ENCODE measurements at places on chromosomes 6 and 20.

- DNase-seq: no peak
Measured at GRCh38 chr20:24825591-24825990, 123.5 kb upstream of the CST7 start.

DNA sequence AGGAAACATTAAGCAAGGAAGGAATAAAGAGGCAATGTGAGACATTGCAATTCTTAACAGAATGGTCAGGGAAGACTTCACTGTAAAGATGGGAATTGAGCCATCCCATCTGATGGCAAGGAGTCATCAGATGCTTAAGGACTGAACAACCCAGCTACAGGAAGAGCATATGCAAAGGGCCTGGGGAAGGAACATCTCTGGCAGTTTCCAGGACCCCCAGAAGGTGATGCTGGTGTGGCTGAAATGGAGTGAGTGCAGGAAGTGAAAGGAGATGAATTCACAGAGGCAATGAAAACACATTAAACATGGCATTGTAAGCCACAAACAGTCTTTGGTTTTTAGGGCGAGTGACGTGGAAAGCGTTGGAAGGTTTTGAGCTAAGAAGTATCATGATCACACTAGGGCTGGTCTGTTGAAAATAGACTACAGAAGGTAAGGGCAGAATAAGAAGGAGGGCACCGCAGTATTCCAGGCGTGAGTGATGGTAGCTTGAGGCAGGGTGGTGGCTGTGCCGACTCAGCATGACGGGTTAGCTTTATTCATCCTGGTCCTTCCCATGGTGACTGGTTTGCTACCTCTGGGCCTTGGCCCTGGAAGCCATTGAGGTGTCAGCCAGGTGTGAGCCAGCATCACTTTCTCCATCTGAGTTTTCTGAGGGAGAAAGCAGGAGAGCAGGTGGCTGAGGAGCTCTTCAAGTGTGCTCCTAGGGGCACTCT, 6.8 kb downstream of the BTN2A1 start:
- no peak for DNase-seq

GRCh38 chr20:37882961-37883712, 19.8 kb upstream of the VSTM2L start:
- no peak for DNase-seq

DNA sequence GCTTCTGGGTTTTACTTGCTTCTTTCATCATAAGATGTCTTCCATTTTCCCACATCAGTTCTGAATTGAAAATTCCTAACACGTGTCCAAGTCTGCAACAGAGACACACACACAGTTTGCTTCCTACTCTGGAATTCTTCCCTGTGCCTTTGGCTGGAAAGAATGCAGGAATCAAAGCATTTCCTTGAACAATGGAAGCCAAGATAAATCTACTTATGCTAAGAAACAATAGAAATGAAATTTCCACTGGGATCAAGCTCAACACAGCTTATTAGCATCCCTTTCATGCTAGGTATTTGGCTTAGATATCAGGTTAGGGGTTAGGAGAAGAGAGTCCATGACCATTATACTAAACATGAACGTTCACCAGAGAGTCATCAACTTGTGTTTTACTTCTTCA, 101.1 kb upstream of the SCAF8 start:
- no peak for DNase-seq

- DNase-seq: no peak
Measured at GRCh38 chr6:70709826-70710225, 42.1 kb downstream of the SMAP1 start.

- DNase-seq: no peak
Measured at GRCh38 chr20:35004051-35004725, 48.5 kb downstream of the MYH7B start.

DNA sequence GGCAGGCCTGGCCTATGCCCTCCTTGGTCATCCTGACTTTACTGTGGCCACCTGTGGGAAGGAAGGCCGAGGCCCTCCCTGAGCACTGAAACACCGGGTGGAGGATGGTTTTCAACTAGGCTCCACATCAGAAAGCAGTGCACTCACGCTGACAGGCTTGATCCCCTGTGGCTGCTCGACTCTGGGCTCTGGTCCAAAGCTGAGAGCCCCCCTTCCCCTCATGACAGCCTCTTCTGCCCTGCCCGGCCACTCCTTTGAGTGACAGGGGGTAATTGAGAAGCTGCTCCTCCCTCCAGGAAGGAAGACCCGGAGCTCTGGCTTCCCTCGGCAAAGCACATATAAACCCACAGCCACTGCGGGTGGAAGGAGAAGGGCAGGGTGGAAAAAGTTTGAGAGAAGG, 43.6 kb downstream of the MUC22 start:
- DNase-seq: no peak

- no peak for DNase-seq
Measured at GRCh38 chr6:136034422-136034821, 182.9 kb downstream of the PDE7B start.

DNA sequence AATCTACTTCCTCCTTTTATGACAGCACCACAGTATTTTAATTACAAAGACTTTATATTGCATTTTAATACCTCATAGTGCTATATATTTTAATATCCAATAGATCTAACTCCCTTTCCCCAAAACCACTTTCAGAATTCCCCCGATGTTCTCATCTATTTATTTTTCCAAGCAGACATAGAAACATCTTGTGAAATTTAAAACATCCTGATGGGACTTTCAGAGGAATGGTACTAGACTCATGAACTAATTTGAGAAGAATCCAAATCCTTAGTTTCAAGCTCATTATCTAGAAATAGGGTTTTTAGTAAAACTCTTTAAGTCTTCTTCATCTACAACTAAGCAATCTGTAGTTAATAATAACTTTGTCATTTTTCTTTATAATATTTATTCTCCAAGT, 97.0 kb downstream of the TRERF1 start:
- no peak for DNase-seq

DNA sequence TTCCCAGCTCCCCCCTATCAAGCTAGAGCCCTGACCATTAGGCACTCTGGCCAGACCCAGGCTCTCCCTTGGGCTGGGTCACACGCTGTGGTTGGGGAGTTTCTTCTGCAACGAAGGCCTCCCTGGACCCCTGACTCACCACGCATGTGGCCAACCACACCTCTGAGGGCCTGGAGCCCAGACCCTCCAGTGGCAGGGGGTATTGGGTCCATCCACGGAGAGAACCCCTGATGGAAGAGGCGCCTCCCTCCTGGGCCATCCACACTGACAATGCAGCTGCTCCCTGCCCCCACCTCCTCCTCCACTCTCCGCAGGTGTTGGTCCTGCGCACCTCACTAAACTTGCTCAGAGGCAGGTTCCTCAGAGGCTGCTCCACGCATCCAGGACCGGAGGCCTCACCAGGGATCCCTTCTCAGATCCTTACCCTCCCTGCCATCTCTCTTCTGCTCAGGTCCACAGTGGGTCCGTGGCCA, 125.4 kb downstream of the RNASET2 start:
- DNase-seq: no peak

DNA sequence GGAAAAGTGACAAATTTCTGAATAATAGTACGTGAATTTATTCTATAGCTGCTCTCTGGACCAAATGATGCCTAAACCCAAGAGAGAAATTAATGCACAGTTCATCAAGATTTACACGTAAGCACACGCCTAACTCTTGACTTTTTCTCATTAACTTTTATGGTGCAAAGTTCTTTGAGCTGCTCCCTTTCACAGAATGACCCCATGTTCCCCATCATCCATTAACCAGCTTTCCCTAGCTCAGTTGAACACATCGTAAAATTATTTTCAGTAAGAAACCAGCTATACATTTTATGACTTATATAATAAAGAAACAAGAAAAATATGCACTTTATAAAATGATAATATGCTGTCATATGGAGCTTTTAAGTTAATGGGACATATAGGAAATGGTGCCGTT, 54.3 kb downstream of the ID4 start:
- DNase-seq: no peak

- DNase-seq: no peak
Measured at GRCh38 chr6:2984738-2985406, 13.5 kb upstream of the SERPINB6 start.

GRCh38 chr6:5133943-5134342, 48.8 kb downstream of the PPP1R3G start:
- no peak for DNase-seq

DNA sequence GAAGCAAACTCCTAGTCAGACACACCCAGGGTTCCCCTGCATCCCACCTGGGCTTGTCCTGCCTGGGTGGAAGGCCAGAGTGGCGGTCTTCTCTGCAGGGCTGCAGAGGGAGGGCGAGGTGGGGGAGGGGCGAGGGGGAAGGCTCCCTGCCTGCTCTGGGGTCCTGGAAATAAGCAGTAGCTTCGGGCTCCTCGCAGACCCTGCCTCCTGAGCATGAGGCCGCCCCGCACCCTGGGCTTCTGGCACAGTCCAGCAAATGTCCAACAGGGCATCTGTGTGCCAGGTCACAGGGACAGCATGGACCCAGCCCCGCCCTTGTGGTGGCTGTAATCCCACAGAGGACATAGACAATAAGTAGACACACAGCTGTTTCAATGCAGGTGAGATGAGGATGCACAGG, 193.8 kb downstream of the TAF4 start:
- no peak for DNase-seq

- no peak for DNase-seq
Measured at GRCh38 chr6:69392745-69393144, 404.1 kb downstream of the LMBRD1 start.

- no peak for DNase-seq
Measured at GRCh38 chr6:160974304-160974771, 17.2 kb upstream of the MAP3K4 start.

DNA sequence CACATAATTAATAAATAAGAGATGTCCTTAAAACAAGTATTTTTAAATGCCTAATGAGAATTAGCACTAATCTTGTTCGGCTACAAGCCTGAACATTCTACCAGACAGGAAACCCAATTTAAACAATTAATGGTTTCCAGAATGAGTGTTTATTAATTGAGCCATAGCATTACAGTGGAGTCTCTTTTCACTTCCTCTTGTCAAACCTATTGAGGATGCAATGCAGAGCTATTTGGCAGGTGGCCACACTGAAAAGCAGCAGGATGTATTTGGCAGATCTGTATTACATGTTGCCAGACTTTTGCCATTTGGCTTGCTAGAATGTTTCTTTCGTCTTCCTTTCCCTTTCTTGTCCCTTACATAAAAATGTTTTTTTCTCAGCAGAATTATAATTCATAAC, 475.2 kb upstream of the MARCKS start:
- no peak for DNase-seq

GRCh38 chr20:11217326-11218172, 543.8 kb upstream of the JAG1 start:
- no peak for DNase-seq

DNA sequence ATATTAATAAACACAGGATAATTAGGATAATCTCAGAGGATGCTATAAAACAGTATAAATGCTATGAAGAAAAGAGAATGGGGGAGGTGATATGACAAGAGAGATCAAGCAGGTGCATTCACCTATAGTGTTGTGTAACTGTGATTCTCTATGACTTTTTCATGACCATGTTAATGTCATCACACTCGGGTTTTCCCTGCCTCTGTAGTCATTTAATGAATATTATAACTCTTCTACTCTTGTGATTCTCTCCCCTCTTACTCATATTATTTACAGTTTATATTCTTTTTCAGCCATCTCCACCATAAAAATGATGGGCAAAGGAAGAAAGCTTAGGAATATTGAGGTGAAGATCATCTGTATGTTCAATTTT, 106.9 kb upstream of the SGK1 start:
- DNase-seq: no peak

- no peak for DNase-seq
Measured at GRCh38 chr6:47145212-47145611, 103.1 kb upstream of the ADGRF1 start.

DNA sequence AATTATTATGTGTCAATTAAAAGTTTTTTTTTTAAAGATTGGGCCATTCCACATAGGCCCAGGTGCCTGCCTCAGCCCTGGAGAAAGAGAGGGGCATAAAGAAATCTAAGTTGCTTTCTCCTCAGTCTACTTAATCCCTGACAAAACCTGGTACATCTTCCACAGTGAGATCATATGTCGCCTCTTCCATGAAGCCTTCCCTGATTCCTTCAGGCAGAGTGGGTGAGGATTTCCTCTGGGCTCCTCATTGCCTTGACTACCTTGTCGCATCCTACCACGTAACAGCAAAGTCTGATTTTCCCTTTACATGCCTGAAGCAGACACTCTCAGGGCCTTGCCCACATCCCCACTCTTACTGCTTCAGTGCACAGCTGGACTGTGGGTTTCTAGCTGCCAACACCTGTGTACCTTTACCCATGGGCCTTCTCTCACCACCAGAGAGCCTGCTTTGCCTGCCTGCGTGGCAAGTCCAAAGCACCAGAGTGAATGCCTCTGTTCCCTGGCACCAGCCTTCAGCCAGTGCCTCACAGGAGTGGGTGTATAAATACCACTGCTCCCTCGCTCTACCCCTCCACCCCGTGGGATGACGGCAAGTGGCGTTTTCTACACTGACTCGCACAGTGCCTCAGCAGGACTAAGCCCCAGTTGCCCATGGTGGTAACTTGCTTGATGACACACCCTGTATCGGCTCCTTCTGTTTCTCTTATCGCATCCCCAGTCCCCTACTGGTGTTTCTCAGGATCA, 68.0 kb downstream of the EYA2 start:
- DNase-seq: no peak

DNA sequence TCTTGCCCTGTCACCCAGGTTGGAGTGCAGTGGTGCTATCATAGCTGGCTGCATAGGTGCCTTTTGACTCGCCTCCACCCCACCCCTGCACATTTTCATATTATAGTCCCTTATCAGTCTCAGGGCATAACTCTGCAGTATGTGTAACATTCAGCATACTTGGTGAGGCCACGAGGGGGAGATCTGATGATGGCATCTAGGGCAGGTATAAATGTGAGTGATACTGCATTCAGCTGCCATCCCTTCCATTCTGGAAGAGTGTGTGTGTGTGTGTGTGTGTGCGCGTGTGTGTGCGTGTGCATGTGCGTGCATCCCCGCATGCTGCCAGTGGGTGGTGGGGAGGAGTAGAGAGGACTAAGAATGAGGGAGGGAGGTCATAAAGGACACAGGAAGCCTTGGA, 81.4 kb downstream of the JARID2 start:
- DNase-seq: peak; percentile 81

DNA sequence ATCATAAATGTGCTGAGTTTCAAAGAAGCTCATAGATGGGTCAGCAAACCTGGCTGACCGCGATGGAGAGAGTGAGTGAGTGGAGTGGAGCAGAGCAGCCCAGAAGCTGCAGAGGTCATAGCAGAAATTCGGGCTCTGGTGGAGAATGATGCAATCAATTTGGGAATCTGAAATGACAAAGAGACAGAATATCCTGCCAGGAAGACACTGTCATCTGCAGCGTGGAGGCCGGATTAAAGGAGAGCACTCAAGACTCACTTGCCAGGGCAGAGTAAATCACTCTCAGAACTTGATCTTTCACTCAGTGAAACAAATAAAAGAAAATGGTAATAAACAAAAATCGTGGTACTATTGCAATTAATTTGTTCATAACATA, 109.6 kb upstream of the RREB1 start:
- no peak for DNase-seq

- no peak for DNase-seq
Measured at GRCh38 chr6:30091577-30092381, 16.2 kb upstream of the RNF39 start.

GRCh38 chr6:118506071-118506638, 41.9 kb upstream of the PLN start:
- DNase-seq: no peak

Measured in hematopoietic multipotent progenitor cell treated with erythropoietin and hydrocortisone succinate and interleukin-3 and kit ligand, for 17 days (in vitro differentiated cells).